ENCODE measurements at places on chromosomes 2 and 18. TPM values are rescaled to one million over a fixed set of nuclear protein-coding genes. Genes with fewer than 3 reads are reported as not detected.

Gene ERICH2
- polyA plus RNA-seq: 0.45 TPM

Gene ATP6V1B1
- 0.28 TPM for polyA plus RNA-seq

Gene C1D
- polyA plus RNA-seq: 7.4 TPM

Gene PLEK
- 1.2 TPM for polyA plus RNA-seq

Gene GNAL
- polyA plus RNA-seq: 0.42 TPM

Gene ST8SIA3
- polyA plus RNA-seq: not detected

Gene ANKRD30BL
- not detected for polyA plus RNA-seq

Gene MPV17
- polyA plus RNA-seq: 220 TPM

Gene SERPINB5
- polyA plus RNA-seq: 0.03 TPM

Gene LIMS3
- polyA plus RNA-seq: 1.0 TPM

Gene PARD3B
- 2.4 TPM for polyA plus RNA-seq

Gene DTNB
- 7.2 TPM for polyA plus RNA-seq

Gene CAPG
- polyA plus RNA-seq: 17.1 TPM

Gene PLB1
- 1.0 TPM for polyA plus RNA-seq

Gene YWHAQ
- polyA plus RNA-seq: 159 TPM

Gene RAB27B
- polyA plus RNA-seq: not detected

Gene UPP2
- not detected for polyA plus RNA-seq

Gene ZNF385B
- 0.59 TPM for polyA plus RNA-seq

Gene CRYGC
- polyA plus RNA-seq: not detected

Gene MC4R
- polyA plus RNA-seq: not detected

Gene ABCG8
- polyA plus RNA-seq: not detected

Gene C2orf80
- polyA plus RNA-seq: not detected

Gene SIX2
- polyA plus RNA-seq: 1.1 TPM

Gene HNMT
- polyA plus RNA-seq: 9.9 TPM

Gene SLC4A5
- 2.3 TPM for polyA plus RNA-seq
